ENCODE measurements at places on chromosomes 6 and 20. TPM values are rescaled to one million over a fixed set of nuclear protein-coding genes. Genes with fewer than 3 reads are reported as not detected.

The PLEKHG1 gene
- 93.9 TPM for total RNA-seq

DNA sequence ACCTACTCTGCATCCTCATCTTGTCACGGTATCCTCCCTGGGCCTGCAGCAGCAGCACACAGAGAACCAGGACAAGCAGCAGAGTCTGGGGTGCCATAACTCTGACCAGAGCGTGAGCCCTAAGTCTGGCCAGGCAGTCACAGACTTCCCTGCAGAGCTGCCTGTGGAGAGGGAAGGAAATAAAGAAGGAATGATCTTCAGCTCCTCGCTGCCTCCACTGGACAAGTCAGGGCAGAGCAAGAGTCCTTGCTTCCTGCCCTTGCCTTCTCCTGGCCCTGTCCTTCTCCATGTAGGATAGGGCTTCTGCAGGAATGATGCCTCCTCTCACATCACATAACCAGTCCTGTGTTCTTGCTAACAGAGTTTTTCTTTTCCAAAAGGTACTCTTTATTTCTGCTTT, 15.9 kb upstream of the WFDC11 start:
- DNase-seq = no peak
- no peak overlapping the region for H3K27ac ChIP-seq
- H3K36me3 ChIP-seq = no peaks in the 10 kb centered on the region
- H3K4me1 ChIP-seq = no peaks in the 10 kb centered on the region
- no peak overlapping the region for H3K4me3 ChIP-seq
- peaks cover 6% of the 10 kb centered on the region for H3K27me3 ChIP-seq

DNA sequence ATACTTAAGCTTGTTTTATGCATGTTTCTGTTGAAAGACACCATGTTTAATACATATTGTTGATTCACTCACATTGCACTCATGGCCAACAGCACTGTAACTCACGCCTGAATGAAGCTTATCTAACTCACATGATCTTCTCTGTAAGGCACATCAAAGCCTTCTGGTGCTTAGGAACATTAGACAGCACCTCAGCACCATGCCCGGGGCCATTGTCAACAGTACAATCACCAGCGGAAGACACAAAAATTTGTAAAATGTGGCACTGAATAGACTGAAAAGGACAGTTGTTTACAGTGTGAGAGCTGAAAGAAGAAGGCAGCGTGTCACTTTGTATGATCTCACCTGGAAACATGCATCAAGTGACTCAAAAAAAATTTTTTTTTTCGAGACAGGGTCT, 8.9 kb upstream of the TCF15 start:
- DNase-seq = no peak
- H3K4me1 ChIP-seq = no peaks in the 10 kb centered on the region
- H3K27ac ChIP-seq = no peak overlapping the region
- H3K4me3 ChIP-seq = no peak overlapping the region

DNA sequence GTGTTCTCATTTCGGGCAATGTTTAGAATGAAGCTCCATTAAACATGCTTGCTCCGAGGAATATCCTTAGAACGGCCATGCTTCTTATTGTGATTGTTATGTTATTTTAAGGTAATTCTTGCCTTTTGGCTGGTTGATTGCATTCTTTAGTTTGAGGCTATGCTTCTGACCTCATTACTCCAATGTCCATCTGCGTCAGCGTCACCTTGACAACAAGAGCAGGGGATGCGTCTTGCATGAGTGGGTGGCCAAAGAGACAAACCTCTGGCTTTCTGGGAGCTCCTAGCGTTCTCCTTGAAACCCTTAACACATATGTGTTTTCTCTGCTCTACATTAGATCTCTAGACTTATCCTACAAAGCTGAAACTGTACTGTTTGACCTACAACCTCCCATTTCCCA, 184.3 kb downstream of the THBS2 start:
- no peak overlapping the region for H3K4me3 ChIP-seq
- no peaks in the 10 kb centered on the region for H3K4me1 ChIP-seq
- no peaks in the 10 kb centered on the region for H3K27me3 ChIP-seq
- DNase-seq = no peak

The OR2H1 gene
- not detected for total RNA-seq

The SYTL3 gene
- 2.4 TPM for total RNA-seq

DNA sequence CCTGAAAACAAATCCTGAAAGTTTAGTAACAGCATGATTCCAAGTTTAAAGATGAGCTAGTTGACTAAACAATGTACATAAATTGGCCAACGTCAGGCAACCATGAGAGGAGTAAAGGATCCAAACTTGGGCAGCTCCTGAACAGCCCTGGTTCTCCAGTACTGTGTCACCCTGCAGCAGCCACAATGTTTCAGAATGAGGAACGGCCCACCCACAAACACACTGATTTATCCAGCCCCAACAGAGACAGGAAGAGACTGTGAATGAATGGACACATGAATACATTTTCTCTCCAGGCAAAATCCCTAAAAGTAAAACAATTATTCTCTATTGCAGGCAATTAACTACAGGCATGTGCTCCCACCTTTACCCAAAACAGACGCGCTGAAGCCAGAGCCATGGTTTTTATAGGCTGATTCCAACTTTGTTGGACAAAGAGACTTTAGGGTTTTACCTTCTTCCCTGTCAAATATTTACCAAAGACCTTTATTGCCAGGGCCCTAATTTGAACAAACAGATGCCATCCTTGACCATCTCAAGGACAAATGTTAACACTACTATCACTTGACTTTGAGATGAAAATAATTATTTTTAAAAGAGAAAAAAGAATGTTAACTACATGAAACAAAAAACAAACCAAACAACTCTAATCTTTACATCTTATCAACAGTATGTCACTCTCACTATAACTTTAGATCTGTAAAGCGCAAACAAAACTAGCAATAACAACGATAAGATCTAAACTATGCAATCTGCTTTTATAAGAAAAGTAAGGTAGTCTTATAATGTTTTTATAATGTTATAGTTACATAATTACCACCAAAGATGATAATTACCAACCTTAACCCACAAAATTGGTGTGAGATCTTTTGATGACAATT, 22.9 kb downstream of the CNKSR3 start:
- H3K4me1 ChIP-seq = peaks cover 15% of the 10 kb centered on the region
- no peak for DNase-seq
- H3K36me3 ChIP-seq = no peaks in the 10 kb centered on the region
- H3K27ac ChIP-seq = peak overlapping the region; percentile 49

DNA sequence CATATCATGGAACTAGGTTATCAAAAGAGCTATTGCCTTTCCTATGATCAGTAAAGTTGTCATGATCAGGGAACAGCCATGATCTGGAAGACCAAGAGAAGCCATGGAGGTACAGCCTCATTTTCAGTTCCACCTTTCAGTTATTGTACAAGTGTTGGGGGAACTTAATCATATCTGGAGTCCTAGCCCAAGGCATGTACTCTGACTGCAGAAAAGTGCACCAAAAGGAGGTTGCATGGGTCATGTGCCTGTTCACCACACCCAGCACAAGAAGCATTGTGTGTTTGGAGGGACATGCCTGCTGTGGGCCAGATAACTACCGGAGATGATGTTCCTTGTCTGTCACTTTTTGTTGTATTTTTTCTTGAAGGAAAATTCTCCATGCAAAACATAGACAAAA, 185.8 kb upstream of the MAN1A1 start:
- no peak overlapping the region for H3K27ac ChIP-seq
- H3K36me3 ChIP-seq = no peaks in the 10 kb centered on the region
- no peaks in the 10 kb centered on the region for H3K27me3 ChIP-seq
- no peak for DNase-seq
- H3K4me3 ChIP-seq = no peak overlapping the region

GRCh38 chr6:36826520-36827227, 12.6 kb downstream of the CPNE5 start:
- no peaks in the 10 kb centered on the region for H3K27me3 ChIP-seq
- H3K36me3 ChIP-seq = no peaks in the 10 kb centered on the region
- H3K27ac ChIP-seq = no peak overlapping the region
- peaks cover 10% of the 10 kb centered on the region for H3K4me1 ChIP-seq
- H3K4me3 ChIP-seq = no peak overlapping the region
- DNase-seq = no peak

The UCKL1 gene
- 41.1 TPM for total RNA-seq

Measured in transverse colon (tissue), 4 donors.